ENCODE measurements at places on chromosomes 3 and 15.

- no peak for DNase-seq
These were observed 23.6 kb upstream of the FMN1 start for GRCh38 chr15:33218071-33218491.

DNA sequence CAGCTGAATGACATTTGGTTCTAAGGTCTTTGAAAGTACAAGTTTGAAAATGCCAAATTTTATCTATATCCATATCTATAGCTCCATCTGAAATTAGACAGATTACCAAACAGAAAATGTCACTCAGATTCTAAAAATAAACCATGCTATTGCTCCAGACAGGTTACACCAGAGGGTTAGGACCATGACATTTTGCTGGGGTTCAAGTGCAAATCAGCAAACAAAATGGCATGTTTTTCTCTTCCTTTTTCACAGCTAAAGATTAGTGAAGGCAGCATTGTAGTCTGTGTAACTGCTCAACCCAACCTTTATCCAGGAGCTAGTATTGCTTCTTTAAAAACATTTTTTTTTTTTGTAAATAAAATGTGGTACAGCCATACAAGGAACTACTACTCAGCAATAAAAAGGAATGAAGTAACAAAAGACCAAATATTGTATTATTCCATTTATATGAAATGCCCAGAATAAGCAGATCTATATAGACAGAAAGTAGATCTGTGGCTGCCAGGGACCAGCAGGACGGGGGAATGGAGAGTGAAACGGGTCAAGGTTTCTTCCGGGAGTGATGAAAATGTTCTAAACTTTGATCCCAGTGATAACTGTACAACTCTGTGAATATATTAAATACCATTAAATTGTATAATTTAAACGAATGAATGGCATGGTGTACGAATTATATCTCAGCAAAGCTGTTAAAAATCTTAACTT is 18.2 kb downstream of the VGLL4 start:
- DNase-seq: no peak

DNA sequence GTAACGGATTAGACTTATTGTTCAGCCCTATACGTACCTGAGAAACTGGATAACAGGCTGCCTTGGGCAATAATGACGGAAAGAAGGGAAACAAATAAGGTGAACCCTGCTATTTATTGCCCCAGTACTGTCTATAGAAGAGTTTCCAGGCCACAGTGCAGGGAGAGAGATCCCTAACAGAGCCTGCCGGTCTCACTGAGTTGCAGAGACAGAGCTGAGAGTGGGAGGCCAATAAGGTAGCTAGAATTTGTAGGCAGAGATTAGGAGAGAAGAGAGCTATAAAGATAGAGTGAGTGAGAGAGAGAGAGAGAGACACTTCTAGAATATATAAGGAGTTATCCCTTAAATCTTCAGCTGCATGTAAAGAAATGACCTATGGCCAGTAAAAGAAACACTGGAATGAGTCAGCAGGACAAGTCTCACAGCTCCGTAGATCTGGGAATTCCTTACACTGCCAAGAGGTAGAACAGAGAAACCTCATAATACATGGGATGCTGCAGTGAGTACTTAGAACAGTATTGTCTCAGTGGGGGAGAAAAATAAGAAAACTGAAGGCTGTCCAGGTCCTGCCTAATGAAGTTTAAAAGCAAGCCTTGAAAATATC is 51.8 kb downstream of the ST3GAL6 start:
- no peak for DNase-seq

DNA sequence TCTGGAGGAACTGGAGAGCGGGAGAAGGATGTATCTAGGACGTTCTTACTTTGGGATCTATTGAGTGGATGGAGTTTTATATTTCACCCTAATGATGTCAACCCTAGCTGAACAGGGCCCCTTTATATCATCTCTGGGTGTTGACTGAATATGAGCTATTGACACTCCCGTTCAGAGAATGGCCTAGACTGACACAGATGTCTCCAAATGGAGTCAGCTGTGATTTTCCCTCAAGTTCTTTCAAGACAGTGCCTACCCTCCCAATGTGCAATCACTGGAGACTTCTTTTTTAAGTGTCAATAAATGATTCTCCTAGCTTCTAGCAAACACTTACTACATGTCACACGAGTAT is 63.8 kb downstream of the FRMD4B start:
- no peak for DNase-seq

DNA sequence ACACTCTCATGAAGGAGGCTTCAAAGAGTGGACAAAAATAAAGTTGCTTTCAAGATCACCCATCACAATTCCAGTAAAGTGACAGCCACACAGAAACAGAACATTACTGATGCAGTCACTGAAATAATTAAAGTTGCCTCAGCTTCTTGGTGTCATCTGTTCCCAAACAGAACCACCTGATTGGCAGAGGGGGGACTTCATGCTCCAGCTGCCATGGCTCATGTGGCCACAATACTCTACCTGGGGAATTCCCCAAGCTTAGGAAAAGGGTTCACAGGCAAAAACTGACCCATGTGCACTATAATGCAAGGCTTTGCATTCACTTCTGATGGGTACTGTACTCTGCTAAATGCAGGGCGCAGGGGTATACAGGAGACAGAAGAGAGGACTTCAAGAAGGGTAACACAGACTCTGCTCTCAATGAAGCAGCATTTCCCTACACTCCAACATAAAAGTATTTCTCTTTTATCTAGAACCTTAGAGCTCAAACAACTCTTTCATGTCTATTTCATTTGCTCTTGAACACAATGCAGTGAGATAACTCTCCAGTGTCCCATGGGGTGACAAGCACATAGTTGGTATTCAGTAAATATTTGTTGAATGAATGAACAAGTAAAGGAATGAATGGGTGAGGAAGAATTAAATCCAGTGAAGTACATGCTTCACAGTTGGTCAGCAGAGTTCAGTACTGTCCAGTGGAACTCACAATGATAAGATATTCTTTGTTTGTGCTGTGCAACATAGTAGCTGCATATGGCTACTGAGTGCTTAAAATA is 8.6 kb upstream of the CTNNB1 start:
- DNase-seq: no peak

DNA sequence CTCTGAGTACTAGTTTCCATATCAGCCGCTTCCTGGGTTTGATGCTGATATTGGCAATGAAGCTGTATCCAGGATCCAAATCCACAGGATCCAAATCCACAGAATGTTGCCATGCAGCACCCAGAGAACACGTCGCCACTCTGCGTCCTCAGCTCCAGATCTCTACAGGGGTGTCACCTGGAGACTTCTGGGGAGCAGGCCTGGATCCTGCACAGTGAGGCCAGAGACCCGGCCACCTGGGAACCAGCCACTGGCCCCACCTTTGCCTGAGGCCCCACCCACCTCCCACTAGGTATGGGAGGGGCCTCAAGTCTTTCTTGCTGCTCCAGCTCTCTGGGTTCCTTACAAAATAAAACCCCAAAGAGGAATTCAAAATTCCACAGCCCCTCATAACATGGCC is 123.9 kb downstream of the LRRK1 start:
- DNase-seq: no peak

GRCh38 chr3:95394286-95394685 is 1331.4 kb downstream of the NSUN3 start:
- no peak for DNase-seq

DNA sequence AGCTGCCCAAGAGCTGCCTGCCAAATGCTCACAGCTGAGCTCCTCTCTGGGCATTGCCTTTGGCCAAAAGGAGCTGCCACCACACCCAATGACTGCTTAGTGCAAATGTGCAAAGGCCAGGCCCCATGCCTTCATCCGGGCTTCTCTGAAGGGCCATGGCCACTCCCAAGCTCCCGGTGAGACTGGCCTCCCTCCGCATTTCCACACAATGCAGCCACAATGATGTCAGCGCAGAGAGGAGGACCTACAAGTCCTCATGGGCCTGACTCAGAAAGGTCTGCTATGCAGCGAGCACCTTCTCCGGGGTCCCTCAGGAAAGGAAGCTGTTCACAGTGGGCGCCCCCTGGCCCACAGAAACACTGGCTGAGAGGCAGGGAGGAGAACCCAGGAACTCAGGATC is 12.7 kb downstream of the OXTR start:
- DNase-seq: peak; percentile 19

- no peak for DNase-seq
These were observed 32.3 kb downstream of the NOX5 start for GRCh38 chr15:69046781-69047180.

DNA sequence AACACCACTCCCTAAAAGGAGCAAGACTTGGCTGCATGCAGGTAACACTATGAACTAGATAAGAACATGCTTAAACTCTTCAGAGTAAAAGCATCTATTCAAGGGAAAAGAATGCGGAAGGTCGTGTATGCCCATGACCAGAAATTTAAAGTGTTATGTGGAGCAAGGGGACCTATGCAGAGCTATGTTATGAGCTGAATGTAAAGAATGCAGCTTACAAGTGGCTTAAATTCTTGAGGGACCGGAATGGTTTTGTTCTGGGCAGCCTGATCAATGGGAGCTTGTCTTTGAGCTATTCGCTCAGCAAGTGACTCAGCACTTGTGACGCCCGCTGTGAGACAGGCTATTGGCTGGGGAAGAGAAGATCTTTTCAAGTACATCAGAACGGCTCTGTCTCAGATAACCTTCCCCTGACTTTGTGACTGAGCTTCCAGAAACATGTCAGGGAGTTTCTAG is 367.5 kb upstream of the THBS1 start:
- peak; percentile 52 for DNase-seq

DNA sequence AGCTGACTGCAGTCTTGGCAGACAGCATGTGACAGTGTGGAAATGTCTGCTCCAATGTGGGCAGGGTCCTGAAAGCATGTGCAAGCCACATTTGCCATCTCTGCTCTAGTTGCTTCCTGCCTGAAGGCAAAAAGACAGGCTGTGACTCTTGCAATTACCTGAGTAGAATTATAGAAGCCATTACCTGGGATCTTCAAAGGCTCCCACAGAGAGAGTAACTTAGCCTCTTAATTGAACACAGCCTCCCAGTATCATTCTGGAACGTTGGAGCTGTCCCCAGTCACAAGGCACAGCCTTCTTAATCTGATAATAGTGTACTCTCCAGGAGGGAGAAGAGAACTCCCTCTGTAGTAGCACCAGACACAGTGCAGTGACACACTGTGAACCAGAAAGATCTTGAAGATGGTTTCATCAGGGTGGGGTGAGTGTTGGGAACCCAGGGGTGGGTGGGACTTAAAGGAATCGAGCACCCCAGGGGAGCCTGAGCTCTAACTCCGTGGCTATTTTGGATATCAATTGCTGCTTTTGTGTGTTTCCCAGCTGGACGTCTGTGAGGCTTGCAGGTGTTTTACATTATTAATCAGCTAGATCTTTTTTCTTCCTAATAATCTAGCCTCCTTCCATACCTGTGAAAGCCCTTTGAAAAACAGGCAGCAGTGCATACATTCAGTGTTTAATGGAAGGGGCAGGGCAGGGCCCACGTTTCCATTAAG is 40.6 kb upstream of the GLCE start:
- DNase-seq: no peak

GRCh38 chr3:72043204-72044133 is 258.5 kb upstream of the PROK2 start:
- DNase-seq: no peak

DNA sequence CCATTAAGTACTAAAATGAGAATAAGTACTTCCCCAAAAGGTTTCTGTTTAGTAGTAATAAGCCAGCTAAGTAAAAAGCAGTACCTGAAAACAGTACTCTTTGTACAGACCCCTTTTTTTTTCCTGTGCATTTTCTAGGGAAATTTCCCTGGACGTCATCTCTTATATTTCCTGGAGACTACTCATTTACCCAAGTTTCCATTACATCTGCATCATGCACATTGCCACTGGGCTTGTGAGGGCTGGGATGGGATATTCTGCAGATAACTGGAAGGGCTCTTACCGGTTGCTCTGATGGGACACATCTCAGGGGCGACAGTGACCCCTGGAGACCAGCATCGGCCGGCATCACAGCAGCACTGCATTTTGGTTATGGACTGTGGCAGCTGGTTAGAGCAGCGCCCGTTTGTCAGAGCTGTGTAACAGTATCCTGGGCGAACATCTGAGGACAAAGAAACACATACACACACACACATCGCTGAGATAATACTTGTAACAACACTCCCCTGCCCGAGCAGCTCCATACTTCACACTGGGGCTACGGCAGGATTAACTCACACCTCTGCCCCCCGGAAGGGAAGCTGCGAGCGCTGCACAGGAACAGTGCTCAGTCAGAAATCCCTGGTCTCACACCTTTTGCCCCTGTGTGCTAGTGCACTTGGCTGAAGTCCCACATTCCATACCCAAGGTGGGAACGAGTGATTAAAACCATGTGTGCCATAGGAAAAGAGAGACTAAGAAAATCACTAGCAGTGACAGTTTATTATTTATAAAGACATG is 124.9 kb downstream of the FBN1 start:
- DNase-seq: peak; percentile 46

DNA sequence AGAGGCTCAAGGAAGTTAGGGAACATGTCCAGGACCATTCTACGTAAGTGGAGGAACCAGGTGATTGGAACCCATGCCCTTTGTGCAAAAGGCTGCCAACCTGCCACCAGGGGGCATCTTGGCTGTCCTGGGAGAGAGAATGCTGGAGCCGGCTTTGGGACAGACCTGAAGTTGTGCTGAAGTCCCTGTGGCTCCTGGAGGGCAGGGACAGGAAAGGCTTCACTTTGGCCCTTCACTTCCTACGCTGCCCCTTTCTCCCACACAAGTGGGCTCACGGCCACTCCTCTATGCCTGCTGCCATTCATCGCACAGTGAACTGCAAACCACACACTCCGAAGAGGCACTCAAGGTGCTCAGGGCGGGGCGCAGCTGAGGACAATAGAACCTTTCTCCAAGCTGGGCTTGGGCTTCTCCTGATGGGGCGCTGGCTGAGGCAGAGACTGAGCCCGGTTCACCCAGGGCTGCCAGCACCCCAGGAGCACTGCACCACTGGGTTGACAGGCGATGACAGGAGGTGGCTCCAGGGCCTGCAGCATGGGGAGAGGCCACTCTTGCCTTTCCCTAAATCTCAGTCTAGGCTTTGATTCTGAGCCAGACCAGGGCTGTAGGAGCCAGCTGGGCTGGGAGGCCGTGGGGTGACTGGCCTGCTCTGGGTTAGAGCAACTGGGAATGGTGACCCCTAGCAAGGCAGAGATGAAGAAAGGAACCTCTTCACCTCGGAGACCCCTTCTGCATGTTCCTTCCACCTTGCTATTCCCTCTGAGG is 8.4 kb downstream of the SHF start:
- DNase-seq: no peak

GRCh38 chr15:54707805-54708752 is 488.7 kb downstream of the RSL24D1 start:
- DNase-seq: no peak

DNA sequence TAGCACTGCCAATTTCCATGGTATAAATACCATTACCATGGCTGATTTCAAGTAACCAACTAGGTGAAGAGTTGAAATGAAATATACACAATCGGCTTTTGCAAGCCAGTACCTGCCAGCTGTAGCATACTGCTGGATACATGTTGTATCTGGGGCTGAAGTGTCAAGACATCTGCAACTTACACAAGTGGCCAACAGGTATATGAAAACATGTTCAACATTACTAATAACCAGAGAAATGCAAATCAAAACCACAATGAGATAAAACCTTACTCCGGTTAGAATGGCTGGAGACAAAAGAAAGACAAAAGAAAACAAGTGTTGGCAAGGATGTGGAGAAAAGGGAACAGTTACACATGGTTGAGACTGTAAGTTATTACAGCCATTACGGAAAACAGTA is 11.6 kb downstream of the ATOSA start:
- DNase-seq: no peak

- no peak for DNase-seq
These were observed 251.7 kb downstream of the GABRB3 start for GRCh38 chr15:26521130-26521529.

- no peak for DNase-seq
These were observed 117.0 kb downstream of the FOXP1 start for GRCh38 chr3:71466483-71466882.

GRCh38 chr3:69231929-69232440 is 109.6 kb upstream of the LMOD3 start:
- peak; percentile 41 for DNase-seq

GRCh38 chr15:77493324-77493907 is 72.7 kb downstream of the HMG20A start:
- no peak for DNase-seq
